Ammon's horn (tissue), 1 donor: ENCODE measurements at places on chromosomes 6 and 20.

DNA sequence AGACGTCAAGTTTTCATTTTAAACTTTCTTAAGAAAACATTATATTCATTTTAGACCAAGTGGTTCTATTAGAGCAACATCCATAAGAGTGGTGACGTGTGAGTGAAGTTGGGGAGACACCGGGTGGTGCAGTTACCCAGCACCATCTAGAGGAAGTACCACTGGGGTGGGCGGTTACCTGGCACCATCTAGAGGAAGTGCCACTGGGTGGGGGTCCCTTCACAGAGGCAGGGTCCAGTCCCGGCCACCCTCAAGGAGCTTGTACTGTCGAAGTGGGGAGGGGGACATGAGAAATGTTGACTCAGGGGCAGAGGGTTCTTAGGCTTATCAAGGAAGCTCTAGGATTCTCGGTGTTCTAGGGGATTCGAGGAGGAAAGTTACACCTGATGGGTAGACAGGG is 26.2 kb downstream of the PHACTR3 start:
- no peak for DNase-seq

GRCh38 chr6:162450358-162450757 is 277.2 kb downstream of the PRKN start:
- DNase-seq, result no peak

DNA sequence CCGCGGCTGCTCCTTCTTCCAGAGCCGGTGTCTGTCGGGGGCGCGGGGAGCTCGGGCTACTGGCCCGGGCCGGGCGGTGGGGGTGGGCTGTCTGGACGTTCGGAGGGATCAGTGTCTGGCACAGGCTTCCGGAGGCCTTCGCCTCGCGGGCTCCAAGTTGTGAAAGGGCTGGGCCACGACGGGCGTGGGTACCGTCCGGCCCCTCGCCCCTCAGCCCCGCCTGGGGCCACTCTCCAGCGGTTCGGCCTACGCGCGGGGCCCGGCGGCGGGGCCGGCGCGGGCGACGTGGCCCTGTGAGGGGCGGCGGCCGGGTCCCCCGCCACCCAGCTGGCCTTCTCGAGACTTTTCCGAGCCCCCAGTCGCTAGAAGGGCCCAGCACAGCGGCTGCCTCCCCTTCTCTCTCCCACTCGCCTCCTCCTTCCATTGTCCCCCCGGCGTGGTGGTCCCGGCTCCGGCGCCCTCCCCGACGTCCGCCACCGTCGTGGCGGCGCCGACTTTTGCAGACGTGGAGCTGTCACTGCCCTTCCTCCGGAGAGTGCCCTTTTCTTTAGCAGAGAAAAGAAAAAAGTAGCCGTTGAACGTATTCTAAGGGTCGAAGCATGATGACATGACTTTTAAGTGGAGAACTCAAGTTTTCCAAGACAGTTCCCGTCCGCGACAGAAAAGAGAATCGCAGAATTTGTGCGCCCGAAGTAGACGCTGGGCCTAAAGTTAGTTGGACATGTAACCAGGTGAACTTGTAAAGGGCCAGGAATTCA is 571 bp downstream of the ITCH start:
- DNase-seq, result no peak

DNA sequence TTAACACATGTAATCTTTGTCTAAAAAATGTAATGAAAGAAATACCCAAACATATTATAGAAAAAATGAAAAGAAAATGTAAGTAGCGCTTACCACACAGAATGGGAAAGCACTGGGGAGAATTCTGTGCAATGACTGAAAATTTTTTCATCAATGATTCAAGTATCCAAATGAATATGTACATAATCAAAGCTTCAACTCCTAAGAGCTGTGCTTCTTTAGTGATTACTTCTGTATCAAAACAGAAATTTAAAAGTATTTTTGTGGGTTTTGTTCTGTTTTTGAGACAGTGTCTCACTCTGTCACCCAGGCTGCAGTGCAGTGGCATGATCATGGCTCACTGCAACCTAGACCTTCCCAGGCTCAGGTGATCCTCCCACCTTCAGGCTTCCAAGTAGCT is 13.7 kb downstream of the LMBRD1 start:
- DNase-seq, result no peak

DNA sequence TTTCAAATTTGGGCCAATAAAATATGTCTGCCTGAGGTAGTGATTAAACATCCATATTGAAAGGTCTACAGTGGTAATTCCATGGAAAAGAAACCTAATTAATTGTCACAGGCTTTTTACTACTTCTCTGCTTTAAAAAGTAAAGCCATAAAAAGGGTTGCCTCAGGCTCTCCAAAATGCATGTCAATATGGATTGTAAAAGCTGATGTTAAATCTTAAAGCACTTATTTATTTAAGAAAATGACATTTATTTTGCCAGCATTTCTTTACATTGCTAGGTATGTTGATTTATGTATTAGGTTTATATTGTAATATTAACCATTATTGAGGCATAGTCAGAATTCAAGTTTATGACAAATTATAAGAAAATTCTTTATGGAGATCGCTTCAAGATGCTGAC is 133.2 kb downstream of the OPN5 start:
- no peak for DNase-seq

DNA sequence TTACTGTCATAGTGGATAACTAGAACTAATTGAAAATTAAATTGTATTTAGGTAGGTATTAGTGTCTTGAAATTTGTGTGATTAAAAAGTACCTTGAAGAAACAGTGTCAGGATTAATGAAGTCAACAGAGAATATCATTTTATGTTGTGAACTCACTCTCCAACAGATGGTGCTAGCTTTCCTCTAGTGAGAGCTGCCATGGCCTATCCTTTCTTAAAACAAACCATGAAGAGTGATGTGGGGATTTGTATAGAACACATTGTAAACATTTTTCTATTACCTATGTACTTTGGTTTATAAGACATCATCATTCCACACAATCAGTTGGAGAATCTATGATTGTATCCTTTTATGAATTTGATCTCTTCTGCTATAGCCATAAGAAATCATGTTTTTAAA is 4.8 kb upstream of the SRSF12 start:
- DNase-seq, result peak; percentile 63

DNA sequence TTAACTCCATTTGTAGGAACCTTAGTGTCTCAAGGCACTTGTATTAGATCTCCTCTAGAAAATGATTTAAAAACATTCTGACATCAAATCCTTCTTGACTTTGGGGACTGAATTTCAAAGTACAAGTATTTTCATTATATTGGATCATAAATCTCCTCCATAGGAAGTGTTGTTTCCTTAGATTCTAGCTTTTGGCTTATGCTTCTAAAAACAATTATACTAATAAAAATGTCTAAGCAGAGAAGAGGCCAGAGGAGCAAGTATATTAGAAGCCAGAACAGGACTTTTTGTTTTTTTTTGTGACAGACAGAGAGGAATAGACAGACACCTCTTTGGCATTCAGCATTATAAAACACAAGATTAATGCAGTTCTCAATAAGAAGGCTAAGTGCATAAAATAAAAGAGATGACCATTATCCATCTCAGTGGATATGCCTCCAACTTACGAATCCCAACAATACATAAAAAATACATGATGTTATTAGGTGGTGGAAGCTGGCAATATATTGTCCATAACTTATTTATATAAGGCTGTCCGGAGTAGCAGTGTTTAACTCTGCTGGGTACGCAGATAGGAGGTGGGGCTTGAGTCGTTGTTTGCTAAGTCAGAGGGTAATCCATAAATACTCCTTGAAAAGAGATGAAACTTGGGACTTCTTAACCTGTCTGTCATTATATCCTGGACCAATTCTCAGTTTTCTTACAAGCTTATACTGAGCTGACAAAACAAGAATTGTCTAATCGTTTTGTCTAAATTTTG is 31.9 kb upstream of the NOX3 start:
- no peak for DNase-seq

GRCh38 chr6:157184202-157185015 is 138.9 kb downstream of the TMEM242 start:
- peak; percentile 68 for DNase-seq

DNA sequence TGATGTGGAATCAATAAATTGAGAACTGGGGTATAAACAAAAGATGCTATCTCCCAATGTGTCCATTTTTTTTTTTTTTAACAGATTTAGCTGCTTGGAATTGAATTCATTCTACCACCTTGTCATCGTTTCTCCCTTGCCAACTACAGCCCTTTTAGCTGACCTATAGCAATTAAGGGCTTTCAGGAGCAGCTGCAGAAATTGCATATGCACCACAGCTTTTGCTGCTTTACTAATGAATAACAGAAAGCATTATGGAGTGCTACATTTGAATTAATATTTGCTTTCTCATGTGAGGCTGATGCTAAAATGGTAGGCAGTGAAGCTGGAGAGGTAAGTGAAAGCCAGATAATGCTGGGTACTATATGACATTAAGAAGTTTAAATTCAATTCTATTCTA is 5.7 kb downstream of the SESN1 start:
- DNase-seq, result no peak

DNA sequence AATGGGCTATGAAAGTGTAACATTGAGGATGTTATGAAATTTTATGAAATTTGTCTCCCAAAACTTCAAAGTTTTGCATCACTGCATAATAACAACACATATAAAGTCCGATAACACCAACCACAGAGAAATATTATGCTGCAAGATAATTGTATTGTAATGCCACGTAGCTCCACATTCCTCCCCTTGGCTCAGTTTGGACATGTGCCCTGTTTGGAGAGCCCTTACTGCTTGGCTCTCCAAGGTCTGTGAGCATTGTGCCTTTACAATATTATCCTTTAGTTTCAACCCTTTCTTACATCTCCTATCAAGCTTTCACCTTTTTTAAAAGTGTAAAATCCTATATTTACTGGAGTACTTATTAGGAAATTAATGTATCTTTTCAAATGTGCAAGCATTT is 10.8 kb downstream of the HBS1L start:
- DNase-seq, result no peak

- DNase-seq, result no peak
Observed at GRCh38 chr6:168221497-168222079, 98.0 kb downstream of the DACT2 start.

GRCh38 chr6:129324345-129324744 is 385.6 kb downstream of the ARHGAP18 start:
- DNase-seq, result no peak

DNA sequence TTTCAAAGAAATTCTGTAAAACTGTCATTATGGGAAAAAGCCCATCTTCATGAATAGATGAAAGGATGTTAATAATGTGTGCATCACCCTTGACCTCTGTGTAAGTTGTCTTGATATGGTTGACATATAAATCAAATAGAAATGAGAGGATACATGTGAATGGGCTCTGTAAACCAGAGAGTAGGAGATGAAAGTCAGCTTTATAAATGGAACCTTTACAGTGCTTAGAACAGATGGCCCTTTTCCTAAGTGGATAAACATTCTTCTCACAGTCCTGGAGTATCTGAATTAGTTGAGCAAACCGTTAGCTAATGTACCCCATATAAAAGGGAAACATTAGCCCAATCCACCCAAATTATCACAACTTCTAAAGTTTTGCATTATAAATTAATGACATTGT is 57.5 kb downstream of the MYLK4 start:
- DNase-seq, result no peak

DNA sequence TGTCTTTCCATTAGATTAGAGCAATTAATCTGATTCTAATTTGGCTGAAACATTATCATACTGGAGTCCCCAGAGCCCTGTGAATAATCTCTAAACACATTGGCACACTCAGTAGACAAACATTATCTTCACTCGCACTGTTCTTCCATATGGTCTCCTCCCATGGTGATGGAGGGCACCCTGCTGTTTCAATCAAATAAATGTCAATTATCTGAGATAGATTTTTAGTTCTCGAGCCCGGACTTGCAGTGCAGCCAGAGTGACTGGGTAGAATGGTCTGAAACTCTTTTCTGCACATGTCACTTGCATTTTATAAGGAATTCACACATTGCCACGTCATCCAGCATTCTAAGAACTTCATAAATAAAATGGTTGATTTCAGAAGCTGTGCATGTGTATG is 90.6 kb upstream of the MAP3K7 start:
- DNase-seq, result peak; percentile 7

DNA sequence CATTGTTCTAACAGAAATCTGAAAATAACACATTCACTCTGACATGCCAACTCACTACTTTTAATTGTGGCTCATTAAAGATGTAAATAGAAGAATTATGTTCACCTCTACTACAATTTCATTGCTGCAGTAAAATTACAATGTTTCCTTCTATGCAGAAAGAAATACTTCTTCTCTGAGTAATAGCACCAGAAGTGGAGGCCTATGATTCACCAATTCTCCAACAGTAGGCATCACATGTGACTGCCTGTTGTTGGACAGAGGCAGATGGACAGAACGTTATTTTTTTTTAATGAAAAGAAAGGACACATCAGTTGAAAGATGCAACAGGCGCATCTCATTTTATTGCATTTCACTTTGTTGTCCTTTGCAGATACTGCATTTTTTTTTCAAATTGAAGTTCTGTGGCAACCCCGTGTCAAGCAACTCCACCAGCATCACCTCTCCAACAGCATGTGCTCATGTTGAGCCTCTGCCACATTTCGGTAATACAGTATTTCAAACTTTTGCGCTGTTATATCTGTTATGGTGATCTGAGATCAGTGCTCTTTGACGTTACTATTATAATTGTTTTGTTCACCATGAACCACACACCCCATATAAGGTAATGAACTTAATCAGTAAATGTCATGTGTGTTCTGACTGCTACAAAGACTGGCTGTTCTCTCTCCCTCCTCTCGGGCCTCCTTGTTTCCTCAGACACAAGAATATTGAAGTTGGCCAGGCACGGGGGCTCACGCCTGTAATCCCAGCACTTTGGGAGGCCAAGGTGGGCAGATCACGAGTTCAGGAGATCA is 121.4 kb downstream of the ATXN1 start:
- DNase-seq, result no peak

GRCh38 chr6:63452125-63452524 is 120.2 kb upstream of the LOC128125822 start:
- DNase-seq, result no peak

DNA sequence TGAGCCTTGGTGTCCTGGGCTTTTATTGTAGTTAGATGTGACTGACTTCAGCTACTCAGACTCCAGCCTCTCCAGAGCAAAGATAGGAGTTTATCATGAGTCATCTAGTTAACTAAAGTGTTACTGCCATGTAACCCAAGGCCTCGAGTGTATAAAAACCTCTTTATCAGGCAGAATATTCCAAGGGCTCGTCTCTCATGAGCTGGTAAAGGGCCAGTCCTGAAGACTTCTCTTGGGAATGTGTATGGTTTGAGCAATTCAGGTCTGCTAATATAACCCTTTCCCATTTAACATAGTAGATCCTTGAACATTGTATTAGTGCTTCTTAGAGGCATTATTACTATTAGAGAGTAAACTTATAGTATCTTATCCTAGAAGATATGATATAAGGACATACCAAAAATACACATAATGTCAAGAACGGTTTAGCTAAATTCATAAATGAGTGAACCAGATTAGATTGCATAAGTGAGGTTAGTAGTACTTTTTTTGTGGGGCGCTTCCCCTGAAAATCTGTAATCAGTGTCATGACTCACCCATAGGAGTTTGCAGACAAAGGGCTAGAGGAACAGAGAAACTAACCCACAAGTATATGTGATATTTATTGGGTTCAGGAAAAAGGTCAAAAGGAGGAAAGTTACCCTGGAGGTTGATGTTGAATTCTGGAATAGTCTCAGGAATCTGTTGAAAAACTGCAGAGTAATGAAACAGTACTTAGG is 16.0 kb downstream of the DSE start:
- no peak for DNase-seq

- no peak for DNase-seq
Observed at GRCh38 chr6:53014744-53015143, 19.7 kb upstream of the GSTA4 start.
